AG09309 (cell line): ENCODE measurements at places on chromosomes 4 and X.

DNA sequence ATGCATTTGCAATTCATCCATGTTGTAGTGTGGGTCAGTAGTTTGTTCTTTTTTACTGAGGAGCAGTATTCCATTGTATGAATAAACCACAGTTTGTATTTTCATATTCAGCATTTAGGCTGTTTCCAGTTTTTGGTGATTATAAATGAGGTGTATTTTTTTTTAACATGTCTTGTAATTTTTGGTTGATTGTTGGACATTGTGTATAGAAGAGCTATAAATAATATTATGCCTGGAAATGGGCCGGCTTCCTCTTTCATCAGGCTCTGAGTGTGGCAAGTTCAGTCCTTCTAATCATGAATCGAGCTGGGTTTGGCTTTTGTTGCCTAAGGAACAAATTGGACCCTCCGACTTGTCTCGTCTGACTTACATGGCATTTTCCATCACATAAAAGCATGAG, 115.7 kb downstream of the PSAPL1 start:
- no peak for DNase-seq

- DNase-seq, result no peak
Observed at GRCh38 chr4:151418856-151419255, 9.9 kb downstream of the FHIP1A start.

GRCh38 chr4:160375772-160376452, 1273.0 kb downstream of the RAPGEF2 start:
- no peak for DNase-seq

- peak; percentile 31 for DNase-seq
Observed at GRCh38 chr4:118888666-118889311, at the start of gene SYNPO2. Gene SYNPO2 (plus strand): TSS chr4:118888854. CDS start chr4:118889037, 183 bp downstream.
